PC-9 (cell line): ENCODE measurements at places on chromosomes 1 and 21.

DNA sequence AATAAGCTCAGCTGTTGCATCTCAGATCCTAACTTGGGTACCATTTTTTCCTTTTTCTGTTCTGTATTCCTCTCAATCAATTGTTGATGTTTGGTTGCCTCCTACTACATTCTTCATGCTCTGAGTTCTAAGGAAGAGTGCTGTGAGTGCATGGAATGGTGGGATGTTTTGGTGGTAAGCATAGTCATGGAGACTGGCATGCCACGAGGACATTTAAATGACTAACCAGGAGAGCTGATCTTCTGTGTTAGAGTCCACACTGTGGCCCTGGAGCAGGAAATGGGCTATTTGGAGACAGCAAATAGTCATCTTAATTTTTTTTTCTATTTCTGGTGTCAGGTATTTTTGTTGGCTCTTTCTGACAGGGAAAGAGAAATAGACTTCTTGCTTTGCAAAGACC lies 69.5 kb upstream of the HSD17B7 start:
- no peak overlapping the region for H3K27ac ChIP-seq
- no peaks in the 10 kb centered on the region for H3K36me3 ChIP-seq
- no peaks in the 10 kb centered on the region for H3K27me3 ChIP-seq
- no peak overlapping the region for H3K4me3 ChIP-seq
- no peak for DNase-seq
- no peaks in the 10 kb centered on the region for H3K4me1 ChIP-seq

GRCh38 chr1:235867903-235868469 lies 1.3 kb upstream of the LYST start:
- no peak for DNase-seq
- H3K27me3 ChIP-seq: no peaks in the 10 kb centered on the region
- H3K4me3 ChIP-seq: peak overlapping the region; percentile 88; the same call in 1 of the 2 replicates
- 0 out of 2 replicates have a peak overlapping the region, but pooled peaks have one; percentile 6 for H3K27ac ChIP-seq

DNA sequence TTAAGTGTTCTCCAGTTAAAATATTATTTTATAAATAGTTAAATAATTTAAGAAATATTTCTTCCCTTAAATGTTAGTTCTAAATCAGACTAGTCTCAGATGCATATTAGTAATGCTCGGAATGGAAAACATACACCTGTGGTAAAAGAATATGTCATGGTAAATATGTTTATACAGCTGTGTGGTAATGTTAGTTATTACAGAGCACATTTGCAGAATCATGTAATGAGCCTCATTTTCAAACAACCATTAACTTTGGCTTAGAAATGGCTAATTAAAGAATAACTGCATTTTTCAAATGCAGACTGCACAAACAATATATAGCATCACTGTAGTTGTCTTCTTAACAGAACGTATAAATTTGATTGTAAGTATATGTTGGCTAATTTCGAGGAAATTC lies 90.3 kb downstream of the DISP1 start:
- no peak overlapping the region for H3K4me3 ChIP-seq
- no peaks in the 10 kb centered on the region for H3K4me1 ChIP-seq
- H3K27ac ChIP-seq: no peak overlapping the region
- DNase-seq: no peak

- no peak overlapping the region for H3K27ac ChIP-seq
- no peaks in the 10 kb centered on the region for H3K27me3 ChIP-seq
- H3K36me3 ChIP-seq: no peaks in the 10 kb centered on the region
- no peaks in the 10 kb centered on the region for H3K4me1 ChIP-seq
- H3K4me3 ChIP-seq: no peak overlapping the region
Observed at GRCh38 chr1:221169447-221169889, 290.2 kb downstream of the HLX start.

DNA sequence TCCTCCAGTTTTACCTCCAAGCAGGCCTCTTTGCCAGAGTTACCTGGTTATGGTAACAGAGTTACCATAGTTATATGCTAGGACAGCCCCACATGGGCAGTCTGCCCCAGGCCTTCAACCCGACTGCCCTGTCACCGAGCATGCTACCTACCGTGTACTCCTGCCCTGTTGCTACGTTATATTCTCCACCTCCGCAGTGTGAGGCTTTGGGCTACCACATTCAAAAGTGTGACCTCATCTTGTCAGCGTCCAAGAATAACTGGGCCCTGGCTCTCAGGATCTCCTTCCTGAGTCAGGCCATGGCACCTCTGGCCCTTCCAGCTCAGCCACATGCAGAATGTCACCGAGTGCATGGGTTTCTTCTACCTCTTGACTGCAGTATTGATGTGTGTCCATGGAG lies 8.9 kb downstream of the MAPKAPK2 start:
- H3K27ac ChIP-seq: no peak overlapping the region
- no peaks in the 10 kb centered on the region for H3K27me3 ChIP-seq
- no peak overlapping the region for H3K4me3 ChIP-seq

DNA sequence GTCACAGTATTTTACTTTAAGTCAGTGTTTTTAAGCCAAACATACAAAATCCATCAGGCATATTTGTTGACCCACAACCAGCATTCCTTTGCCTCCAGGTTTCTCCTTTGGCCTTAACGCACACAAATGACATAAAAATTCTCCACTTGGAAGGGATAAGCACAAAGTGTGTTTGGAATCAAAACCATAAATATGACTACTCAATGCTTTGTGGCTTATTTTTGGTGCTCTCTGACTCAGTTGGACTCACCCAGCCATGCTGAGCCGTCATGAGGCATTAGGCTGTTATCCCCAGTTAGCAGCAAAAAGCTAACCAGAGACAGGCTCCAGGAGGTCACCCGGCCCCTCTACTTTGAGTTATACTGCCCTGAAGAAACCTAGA lies 948 bp downstream of the PRUNE1 start:
- peaks cover 44% of the 10 kb centered on the region for H3K4me1 ChIP-seq
- no peak for DNase-seq
- H3K36me3 ChIP-seq: no peaks in the 10 kb centered on the region

- peaks cover 54% of the 10 kb centered on the region for H3K27me3 ChIP-seq
- H3K36me3 ChIP-seq: no peaks in the 10 kb centered on the region
- H3K4me1 ChIP-seq: no peaks in the 10 kb centered on the region
- H3K27ac ChIP-seq: no peak overlapping the region
Observed at GRCh38 chr21:44730028-44730395, 18.6 kb upstream of the TSPEAR start.

GRCh38 chr1:234533034-234533891 lies 54.3 kb upstream of the TARBP1 start:
- H3K27ac ChIP-seq: peak overlapping the region; percentile 90
- no peaks in the 10 kb centered on the region for H3K27me3 ChIP-seq
- H3K4me3 ChIP-seq: no peak overlapping the region
- DNase-seq: peak; percentile 77
- H3K36me3 ChIP-seq: no peaks in the 10 kb centered on the region

DNA sequence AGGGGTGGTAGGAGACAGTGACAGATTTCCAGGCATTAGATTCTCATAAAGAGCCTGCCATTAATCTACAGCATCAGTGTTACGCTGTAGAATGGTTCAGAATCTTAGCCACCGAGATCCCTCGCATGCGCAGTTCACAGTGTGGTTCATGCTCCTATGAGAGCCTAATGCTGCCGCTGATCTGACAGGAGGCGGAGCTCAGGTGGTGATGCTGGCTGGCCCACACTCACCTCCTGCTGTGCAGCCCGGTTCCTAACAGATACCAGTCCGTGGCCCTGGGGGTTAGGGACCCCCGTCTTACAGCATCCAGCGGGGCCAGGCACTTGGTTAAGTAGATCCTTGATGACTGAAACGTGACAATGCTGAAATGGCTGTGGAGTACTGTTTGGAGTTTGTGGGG lies 163.6 kb upstream of the C1orf21 start:
- H3K27ac ChIP-seq: no peak overlapping the region
- no peaks in the 10 kb centered on the region for H3K4me1 ChIP-seq
- no peaks in the 10 kb centered on the region for H3K36me3 ChIP-seq
- no peaks in the 10 kb centered on the region for H3K27me3 ChIP-seq
- no peak overlapping the region for H3K4me3 ChIP-seq
- no peak for DNase-seq

DNA sequence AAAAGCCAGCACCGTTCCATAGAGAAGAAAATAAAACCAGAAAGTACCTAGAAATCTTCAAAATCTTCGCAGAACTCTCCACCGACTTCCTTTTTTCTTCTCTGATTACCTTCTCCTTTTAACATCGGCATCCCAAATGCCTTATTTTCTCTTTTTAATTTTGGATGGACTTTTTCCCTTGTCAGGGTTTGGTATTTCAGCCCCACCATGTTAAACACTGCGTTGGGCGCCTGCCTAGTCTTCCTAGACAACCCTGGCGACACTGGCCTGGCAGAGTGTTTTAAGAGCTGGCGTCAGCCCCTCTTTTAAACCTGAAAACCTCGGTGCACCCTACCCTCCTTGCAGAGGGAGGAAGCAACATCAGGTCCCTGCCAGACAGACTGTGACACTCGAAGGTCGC lies 66.0 kb upstream of the EFHD2 start:
- H3K4me1 ChIP-seq: peaks cover 69% of the 10 kb centered on the region
- no peaks in the 10 kb centered on the region for H3K27me3 ChIP-seq
- no peak overlapping the region for H3K4me3 ChIP-seq
- no peak for DNase-seq
- no peaks in the 10 kb centered on the region for H3K36me3 ChIP-seq

DNA sequence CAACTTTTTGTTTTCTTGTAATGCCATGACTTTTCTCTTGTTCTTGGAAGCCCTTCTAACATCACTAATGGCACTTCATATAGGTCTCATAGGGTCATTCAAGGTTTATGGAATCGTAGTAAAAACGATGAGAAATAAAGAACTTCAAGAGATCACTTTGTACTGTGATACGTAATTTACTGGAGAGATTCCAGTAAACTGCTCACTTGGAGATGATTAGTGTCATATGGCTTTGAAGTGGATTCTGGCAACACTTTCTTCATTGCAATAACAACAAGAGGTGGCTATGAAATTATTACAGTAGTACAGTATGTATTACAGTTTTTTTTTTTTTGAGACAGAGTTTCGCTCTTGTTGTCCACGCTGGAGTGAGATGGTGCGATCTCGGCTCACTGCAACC lies 103.4 kb downstream of the RUSC1 start:
- no peaks in the 10 kb centered on the region for H3K4me1 ChIP-seq
- no peaks in the 10 kb centered on the region for H3K36me3 ChIP-seq
- DNase-seq: no peak
- no peak overlapping the region for H3K4me3 ChIP-seq

- no peaks in the 10 kb centered on the region for H3K36me3 ChIP-seq
- H3K4me1 ChIP-seq: peaks cover 3% of the 10 kb centered on the region; the same call in 1 of the 2 replicates
- no peak for DNase-seq
- no peak overlapping the region for H3K4me3 ChIP-seq
Observed at GRCh38 chr1:200437556-200438203, 27.8 kb upstream of the ZNF281 start.

GRCh38 chr1:62281922-62282555 lies 37.2 kb downstream of the KANK4 start:
- H3K36me3 ChIP-seq: no peaks in the 10 kb centered on the region
- no peak overlapping the region for H3K4me3 ChIP-seq
- H3K27me3 ChIP-seq: no peaks in the 10 kb centered on the region
- DNase-seq: no peak
- no peak overlapping the region for H3K27ac ChIP-seq

GRCh38 chr1:201436393-201436792 lies 14.9 kb upstream of the TNNI1 start:
- no peak overlapping the region for H3K27ac ChIP-seq
- DNase-seq: no peak
- H3K4me3 ChIP-seq: no peak overlapping the region
- H3K27me3 ChIP-seq: no peaks in the 10 kb centered on the region

DNA sequence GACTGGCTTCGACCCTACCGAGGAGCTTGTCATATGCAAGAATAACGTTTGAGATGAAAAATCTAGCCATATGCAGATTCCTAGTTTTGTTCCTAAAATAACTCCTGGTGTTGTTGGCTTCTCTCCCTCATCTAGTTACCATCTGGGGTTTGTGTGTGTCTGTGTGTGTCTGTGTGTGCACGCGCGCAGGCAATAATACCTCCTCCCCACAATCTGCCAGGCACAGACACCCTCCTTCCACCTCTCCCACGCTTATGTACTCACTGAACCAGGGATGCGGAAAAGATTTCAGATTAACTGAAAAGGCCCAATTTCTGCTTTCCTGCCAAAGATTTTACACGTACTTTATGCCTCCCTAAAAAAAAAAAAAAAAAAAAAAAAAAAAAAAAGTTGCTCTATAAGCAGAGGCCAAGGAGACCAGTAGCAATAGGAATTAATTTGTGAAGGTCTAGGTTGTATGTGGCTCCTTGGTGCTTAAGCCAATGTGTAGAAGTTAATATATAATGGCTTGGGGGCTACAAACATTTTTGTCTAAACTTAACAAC lies 452.7 kb downstream of the NUF2 start:
- H3K27ac ChIP-seq: no peak overlapping the region
- DNase-seq: no peak
- H3K27me3 ChIP-seq: no peaks in the 10 kb centered on the region
- H3K36me3 ChIP-seq: no peaks in the 10 kb centered on the region

GRCh38 chr1:3778590-3779264 lies 6.2 kb downstream of the SMIM1 start:
- no peak for DNase-seq
- H3K27ac ChIP-seq: no peak overlapping the region
- no peaks in the 10 kb centered on the region for H3K27me3 ChIP-seq
- no peaks in the 10 kb centered on the region for H3K4me1 ChIP-seq
- no peak overlapping the region for H3K4me3 ChIP-seq

DNA sequence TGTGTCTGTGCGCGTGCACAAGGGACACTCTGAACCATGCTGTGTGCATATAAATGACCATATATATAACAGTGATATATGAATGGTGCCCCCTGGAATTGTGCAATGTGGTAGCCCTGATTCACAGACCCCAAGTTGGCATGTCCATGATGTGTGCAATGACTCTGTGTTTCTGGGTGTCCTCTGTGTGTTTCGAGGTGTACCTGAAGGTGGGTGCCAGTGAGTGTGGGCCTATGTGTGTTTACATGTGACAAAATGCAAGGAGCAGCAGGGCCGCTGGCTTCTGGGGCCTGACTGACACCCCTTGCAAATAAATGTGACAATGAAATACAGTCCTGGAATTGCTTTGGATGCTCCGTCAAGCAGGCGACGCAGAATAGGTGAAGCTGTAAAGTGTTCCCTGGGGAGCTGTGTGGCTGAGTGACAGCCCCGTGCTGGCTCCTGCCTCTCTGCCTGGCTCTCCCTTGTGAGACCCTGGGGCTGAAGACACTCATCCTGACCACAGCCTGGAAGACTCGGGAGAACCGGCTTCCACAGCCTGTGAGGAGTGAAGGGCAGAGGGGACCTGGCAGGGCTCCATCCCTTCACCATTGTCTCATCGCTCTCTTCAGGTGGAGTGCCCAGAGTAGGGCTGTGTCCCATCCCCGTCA lies 38.2 kb upstream of the CSF3R start:
- H3K4me1 ChIP-seq: no peaks in the 10 kb centered on the region
- H3K4me3 ChIP-seq: no peak overlapping the region
- DNase-seq: no peak
- H3K36me3 ChIP-seq: no peaks in the 10 kb centered on the region
- H3K27me3 ChIP-seq: no peaks in the 10 kb centered on the region

GRCh38 chr1:186212568-186213224 lies 162.4 kb downstream of the TPR start:
- no peaks in the 10 kb centered on the region for H3K4me1 ChIP-seq
- H3K36me3 ChIP-seq: no peaks in the 10 kb centered on the region
- H3K27me3 ChIP-seq: no peaks in the 10 kb centered on the region
- DNase-seq: peak; percentile 55
- no peak overlapping the region for H3K4me3 ChIP-seq
